Stimulated activated naive B cell treated with anti-CD40 and anti-IgM and Interleukin-4, amounts not matched to agents 10 μg/mL and 1 μg/mL and 100 μg/mL, for 72 hours (primary cell): ENCODE measurements at places on chromosomes 4 and X.

- H3K36me3 ChIP-seq: peaks cover 5% of the 10 kb centered on the region
- peak overlapping the region; percentile 33 for H3K4me3 ChIP-seq
- peaks cover 47% of the 10 kb centered on the region for H3K4me1 ChIP-seq
These were observed 5.9 kb downstream of the ADD1 start for GRCh38 chr4:2849267-2850152.

- H3K4me3 ChIP-seq: no peak overlapping the region
- H3K36me3 ChIP-seq: no peaks in the 10 kb centered on the region
- H3K27ac ChIP-seq: no peak overlapping the region
- no peak for DNase-seq
- H3K27me3 ChIP-seq: no peaks in the 10 kb centered on the region
These were observed 35.5 kb upstream of the GLRB start for GRCh38 chr4:157040405-157040804.

GRCh38 chrX:47751670-47752069 lies 85.0 kb upstream of the ZNF81 start:
- no peaks in the 10 kb centered on the region for H3K4me1 ChIP-seq
- H3K4me3 ChIP-seq: no peak overlapping the region
- H3K36me3 ChIP-seq: no peaks in the 10 kb centered on the region

GRCh38 chr4:25790024-25790423 lies 72.8 kb downstream of the SEL1L3 start:
- H3K27me3 ChIP-seq: no peaks in the 10 kb centered on the region
- H3K27ac ChIP-seq: peak overlapping the region; percentile 60
- peaks cover 76% of the 10 kb centered on the region for H3K36me3 ChIP-seq
- DNase-seq: no peak

GRCh38 chr4:166491635-166492034 lies 618.6 kb downstream of the TLL1 start:
- no peak for DNase-seq
- no peak overlapping the region for H3K27ac ChIP-seq
- no peaks in the 10 kb centered on the region for H3K27me3 ChIP-seq
- no peaks in the 10 kb centered on the region for H3K4me1 ChIP-seq

DNA sequence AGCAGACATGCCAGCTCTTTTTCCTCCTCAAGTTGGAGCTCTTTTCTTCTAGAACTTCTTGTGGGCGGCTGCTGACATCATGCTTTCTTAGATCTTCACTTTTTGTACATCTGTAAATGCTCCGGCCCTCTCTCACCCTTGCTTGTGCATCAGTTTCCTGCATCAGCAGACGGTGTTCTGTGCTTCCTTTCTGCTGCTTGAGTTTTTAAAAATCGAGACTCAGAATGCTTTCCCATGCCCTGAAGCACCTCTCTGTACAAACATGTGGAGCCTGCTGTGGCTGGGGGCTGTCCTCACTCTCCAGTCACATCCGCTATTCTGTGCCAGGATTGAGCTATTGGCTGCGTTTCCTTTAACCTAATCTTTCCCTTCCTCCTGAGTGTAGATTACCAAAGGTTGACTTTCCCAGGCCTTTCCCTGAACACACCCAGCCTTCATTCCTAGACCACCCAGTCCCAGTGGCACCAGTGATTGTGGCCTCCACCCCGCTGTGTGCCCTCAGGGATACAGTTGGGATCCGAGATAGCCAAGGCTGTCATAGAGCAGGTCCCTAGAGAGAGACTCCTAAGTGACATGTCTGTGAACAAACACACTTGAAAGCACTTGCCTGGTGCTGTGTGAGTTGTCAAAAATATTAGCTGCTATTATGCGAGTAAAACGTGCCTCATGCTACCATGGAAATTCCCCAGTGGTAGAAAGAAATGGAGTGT lies 41.9 kb downstream of the TNIP2 start:
- H3K4me1 ChIP-seq: peaks cover 19% of the 10 kb centered on the region
- DNase-seq: no peak
- H3K36me3 ChIP-seq: peaks cover 36% of the 10 kb centered on the region
- no peak overlapping the region for H3K4me3 ChIP-seq
- H3K27ac ChIP-seq: no peak overlapping the region

- H3K36me3 ChIP-seq: no peaks in the 10 kb centered on the region
- no peaks in the 10 kb centered on the region for H3K27me3 ChIP-seq
- no peaks in the 10 kb centered on the region for H3K4me1 ChIP-seq
- H3K4me3 ChIP-seq: no peak overlapping the region
- no peak for DNase-seq
- H3K27ac ChIP-seq: no peak overlapping the region
These were observed 121.3 kb downstream of the FHIP1A start for GRCh38 chr4:151530230-151530629.

GRCh38 chrX:15989716-15990115 lies 133.6 kb upstream of the GRPR start:
- peaks cover 8% of the 10 kb centered on the region for H3K36me3 ChIP-seq
- peaks cover 19% of the 10 kb centered on the region for H3K4me1 ChIP-seq
- peaks cover 11% of the 10 kb centered on the region for H3K27me3 ChIP-seq

GRCh38 chr4:94802091-94802490 lies 44.3 kb downstream of the BMPR1B start:
- H3K27ac ChIP-seq: no peak overlapping the region
- no peak for DNase-seq
- no peak overlapping the region for H3K4me3 ChIP-seq
- no peaks in the 10 kb centered on the region for H3K36me3 ChIP-seq

DNA sequence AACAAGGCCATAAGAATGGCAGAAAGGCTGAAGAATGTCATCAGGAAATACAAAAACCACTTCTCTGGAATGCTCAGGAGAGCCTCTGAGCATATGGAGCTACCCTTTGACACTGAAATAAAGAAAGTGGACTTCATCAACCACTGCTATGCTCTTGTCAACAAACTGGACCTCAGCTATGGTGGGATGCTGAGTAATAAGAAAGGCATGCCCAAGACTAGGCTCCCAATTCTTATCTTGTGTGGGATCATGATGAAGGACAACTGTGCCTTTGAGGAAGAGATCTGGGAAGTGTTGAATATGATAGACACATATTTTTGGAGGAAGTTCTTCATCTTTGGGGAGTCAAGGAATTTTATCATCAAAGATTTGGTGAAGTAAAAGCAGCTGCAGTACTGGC lies 86.9 kb upstream of the MAGEB16 start:
- H3K4me3 ChIP-seq: no peak overlapping the region
- no peaks in the 10 kb centered on the region for H3K27me3 ChIP-seq

DNA sequence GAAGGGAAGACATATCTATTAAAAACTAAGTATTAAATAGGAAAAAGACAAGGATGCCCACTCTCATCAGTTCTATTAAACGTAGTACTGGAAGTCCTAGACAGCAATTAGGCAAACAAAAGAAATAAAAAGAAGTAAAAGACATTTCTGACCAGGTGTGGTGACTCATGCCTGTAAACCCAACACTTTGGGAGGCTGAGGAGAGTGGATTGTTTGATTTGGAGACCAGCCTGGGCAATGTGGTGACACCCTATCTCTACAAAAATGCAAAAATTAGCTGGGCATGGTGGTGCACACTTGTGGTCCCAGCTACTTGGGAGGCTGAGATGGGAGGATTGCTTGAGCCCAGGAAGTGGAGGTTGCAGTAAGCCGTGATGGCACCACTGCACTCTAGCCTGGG lies 1071.8 kb downstream of the FAT4 start:
- H3K27ac ChIP-seq: no peak overlapping the region
- H3K4me1 ChIP-seq: no peaks in the 10 kb centered on the region
- no peaks in the 10 kb centered on the region for H3K27me3 ChIP-seq
- DNase-seq: no peak

- DNase-seq: no peak
- H3K36me3 ChIP-seq: no peaks in the 10 kb centered on the region
- no peaks in the 10 kb centered on the region for H3K27me3 ChIP-seq
- no peak overlapping the region for H3K4me3 ChIP-seq
These were observed 111.8 kb downstream of the APBB2 start for GRCh38 chr4:41102414-41103092.
